ENCODE measurements at places on chromosomes 1 and 21. TPM values are rescaled to one million over a fixed set of nuclear protein-coding genes. Genes with fewer than 3 reads are reported as not detected.

DNA sequence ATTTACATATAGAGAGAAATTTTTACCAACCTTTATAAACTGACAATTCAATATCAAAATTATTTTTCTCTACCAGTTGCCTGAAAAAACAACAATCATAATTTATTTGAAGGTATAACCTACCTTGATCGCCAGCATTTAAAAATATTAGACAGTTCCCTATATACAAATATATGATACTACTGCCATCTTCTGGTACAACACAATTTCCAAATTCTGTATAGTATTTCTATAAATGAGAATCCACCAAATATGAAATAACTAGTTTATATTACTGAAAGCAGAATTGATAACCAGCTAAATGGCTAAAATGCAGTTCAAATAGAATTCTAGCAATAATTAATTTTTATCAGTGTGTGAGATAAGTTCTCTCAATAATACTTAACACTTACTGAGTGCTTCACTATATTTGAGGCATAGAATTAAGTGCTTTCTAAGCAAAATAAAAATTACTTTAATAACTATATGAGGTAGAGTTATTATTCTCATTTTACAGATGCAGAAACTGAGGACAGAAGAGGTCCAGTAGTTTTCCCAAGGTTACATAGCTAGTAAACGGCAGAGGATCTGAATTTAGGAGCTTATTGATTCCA is 75.6 kb downstream of the PIGK start:
- DNase-seq, result no peak

- DNase-seq, result no peak
These were observed 371.5 kb upstream of the VAMP3 start for GRCh38 chr1:7399514-7400125.

DNA sequence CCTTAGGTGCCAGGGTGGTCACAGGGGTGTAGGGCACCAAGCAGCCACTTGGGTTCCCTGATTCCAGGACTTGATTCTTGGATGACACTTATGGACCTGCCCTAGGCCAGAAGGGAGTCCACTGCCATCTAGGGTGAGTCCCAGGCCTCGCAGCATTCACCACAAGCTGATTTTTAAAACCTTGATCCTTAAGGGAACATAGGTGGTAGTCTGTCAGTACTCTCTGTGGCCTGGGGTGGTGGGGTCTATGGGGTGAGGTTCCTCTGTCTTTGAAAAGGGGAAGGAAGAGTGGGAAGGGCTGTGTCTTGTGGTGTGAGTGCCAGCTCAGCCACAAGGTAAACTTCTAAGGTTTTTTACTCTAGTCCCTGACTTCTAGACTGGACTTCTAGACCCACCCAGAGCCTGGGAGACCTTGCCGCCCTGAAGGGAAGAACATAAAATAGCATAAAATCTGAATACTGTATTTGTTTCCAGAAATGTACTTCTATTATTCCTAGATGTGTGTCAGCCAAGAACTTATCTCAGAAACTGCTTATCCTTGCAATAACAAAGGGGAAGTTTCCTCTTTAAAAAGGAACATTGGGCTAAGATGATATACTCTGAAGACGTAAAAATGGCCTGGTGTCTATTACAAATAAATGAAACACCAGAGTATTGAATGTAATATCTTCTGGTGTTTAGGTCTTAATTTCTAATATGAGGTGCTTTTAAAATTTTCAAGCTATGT is 757.3 kb downstream of the LTN1 start:
- no peak for DNase-seq

GRCh38 chr1:28354121-28354520 is 15.4 kb upstream of the PHACTR4 start:
- DNase-seq, result no peak

Gene RSPO1
- not detected for total RNA-seq

Gene FAM151A
- not detected for total RNA-seq

Gene NFIA
- 5.1 TPM for total RNA-seq

Gene TMEM82
- total RNA-seq, result not detected

Gene TRNP1
- 0.26 TPM for total RNA-seq

All from T-cell (primary cell).